Retina (tissue), 1 donor: ENCODE measurements at places on chromosomes 1 and 21.

DNA sequence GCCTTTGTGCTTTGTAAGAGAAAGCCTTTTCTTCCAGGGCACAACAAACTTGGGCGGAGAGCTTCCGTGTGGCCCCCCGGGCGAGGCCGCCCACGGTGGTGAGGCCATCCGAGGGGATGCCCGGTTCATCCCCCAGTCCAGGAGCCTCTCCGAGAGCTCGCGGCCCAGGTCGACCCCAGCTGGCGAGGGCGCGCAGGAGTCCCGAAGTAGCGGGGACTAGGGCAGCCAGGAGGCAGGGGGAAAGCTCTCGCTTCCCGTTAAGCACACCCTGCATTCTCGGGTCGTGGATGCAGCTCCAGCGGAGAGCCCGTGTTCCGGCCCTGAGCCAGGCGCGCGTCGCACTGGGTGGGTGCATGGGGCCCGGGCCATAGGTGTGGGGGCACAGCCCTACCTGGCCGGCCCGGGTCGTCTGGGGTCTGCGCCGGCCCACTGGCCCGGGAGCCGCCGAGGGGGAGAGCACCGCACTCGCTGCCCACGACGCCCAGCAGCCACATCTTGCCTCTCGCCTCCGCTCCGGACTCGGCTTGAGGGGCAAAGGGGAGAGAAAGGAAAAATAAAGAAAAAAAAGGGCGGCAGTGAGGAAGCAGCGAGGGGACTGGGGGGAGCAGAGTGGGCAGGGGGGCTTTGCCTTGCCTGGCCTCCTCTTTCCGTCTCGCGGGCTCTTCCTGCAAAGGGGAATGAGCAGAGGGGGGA, 1.8 kb downstream of the RNF220 start:
- DNase-seq: peak; percentile 69

DNA sequence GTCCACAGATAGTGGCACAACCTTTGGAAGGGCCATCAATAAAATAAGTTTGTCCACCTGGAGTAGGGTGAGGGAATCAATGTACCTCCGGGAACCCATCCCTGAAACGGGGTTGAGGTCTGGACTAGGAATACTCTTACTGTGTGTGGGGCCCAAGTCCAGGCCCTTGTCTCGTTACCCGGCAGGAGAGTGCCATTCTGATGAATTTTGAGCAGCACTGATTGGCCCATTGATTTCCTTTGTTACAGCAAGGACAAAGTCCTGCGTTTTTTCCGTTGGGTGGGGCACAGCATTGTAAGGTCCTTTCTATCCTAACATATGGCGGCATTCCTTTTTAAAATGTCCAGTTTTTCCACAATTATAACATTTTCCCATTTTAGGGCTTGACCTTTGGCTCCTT, 75.2 kb downstream of the AXDND1 start:
- DNase-seq: no peak

GRCh38 chr1:221711063-221711577, 30.8 kb downstream of the DUSP10 start:
- DNase-seq: no peak

GRCh38 chr1:181150273-181150672, 61.8 kb downstream of the IER5 start:
- DNase-seq: no peak

GRCh38 chr1:162987866-162988265, 81.3 kb upstream of the RGS4 start:
- DNase-seq: peak; percentile 4

DNA sequence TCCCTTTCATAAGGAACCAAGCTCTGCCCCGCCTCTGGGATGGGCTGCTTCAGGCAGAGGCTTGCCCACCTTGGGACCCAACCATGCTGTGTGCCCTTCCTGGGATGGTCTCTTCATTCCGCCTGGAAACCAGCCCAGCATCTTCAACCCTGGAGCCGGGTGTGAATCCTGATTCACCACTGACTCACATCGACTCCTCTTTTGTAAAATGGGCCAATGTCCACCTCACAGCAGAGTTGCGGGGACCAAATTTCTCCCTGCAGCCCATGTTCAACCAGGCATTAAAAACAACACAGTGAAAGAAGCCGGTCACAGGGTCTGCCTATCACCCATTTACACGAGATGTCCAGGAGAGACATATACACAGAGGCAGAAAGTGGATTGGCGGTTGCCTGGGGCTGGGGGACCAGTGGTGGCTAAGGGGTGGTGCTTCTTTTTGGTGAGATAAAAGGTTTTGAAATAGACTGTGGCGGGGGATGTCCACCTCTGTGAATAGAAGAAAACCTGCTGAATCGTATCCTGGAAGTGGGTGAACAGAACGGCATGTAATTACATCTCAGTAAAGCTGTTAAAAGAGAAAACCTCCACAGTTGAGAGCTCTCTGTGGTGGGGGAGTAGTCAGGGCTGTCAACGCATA, 6.9 kb upstream of the GPR153 start:
- no peak for DNase-seq

DNA sequence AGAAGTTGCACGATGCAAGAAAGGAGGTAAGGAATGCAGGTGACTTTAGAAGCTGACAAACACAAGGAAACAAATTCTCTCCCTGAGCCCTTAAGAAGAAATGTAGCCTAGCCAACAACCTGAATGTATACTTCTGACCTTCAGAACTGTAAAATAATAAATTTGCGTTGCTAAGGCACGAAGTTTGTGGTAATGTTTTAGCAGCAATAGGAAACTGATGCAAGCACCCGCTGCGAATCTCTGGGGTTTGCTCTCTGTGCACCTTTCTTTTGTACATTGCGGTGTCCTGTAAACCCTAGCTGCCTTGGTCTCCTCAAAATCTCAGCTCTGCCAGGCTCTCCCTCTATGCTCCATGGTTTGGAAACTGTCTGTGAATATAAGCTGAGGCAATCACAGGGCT, 15.1 kb downstream of the CD53 start:
- DNase-seq: no peak

- peak; percentile 30 for DNase-seq
Observed at GRCh38 chr1:222792744-222793143, 22.1 kb upstream of the DISP1 start.

- no peak for DNase-seq
Observed at GRCh38 chr21:9008636-9009035, 1512.7 kb upstream of the TPTE start.

DNA sequence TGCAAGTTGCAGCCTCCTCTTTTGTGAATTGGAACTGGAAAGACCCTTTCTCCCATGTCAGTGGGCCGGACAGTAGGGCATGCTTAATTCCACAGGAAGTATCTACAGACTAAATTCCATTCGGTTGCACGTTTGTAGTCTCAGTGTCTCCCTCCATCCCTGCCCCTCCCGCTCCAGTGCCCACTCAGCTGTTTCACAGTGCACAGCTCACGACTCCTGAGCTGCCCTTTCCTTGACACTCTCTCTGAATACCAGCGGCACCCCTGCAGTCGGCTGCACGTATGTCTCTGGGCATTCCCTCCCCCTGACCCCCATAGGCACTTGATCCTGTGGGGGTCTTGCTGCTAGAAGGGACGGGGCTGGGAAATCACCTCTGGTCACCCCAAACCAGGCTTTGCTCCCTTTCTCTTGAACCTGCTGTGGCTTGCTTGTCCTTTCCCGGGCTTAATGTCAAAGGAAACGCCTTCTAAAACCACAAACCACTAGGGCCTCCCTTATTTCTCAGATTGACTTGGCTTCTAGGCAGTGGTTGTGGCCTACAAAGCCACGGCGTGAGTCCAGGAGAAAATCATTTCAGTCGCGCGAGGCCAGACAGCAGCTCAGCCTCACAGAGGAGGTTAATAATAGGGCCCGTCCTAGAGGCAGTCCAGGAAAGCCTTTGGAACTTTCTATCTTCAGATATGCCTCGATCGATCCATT, 365.3 kb upstream of the PROX1 start:
- peak; percentile 40 for DNase-seq

DNA sequence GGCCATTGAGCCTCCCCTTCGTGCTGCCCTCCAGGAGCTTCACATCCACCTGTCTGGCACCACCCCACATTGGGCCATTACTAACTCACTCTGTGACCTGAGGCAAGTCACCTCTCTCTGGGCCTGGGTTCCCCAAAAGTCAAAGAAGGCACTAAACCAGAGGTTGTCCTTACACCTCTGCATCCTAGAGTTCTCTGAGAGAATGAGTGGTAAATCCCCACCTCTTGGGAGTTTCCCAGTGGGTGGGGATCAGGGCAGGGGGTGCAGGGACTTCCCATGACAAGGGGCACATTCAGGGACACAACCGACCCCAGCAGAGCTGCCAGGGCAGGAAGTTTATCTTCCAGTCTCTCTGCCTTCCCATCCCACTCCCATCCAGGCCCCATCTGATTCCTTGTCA, 99.7 kb downstream of the EPHB2 start:
- DNase-seq: no peak

- no peak for DNase-seq
Observed at GRCh38 chr21:15895142-15896106, 165.6 kb downstream of the USP25 start.
